ENCODE measurements at places on chromosomes 7 and 10. TPM values are rescaled to one million over a fixed set of nuclear protein-coding genes. Genes with fewer than 3 reads are reported as not detected.

PON1 gene
- total RNA-seq: not detected

ADAM22 gene
- total RNA-seq: 6.7 TPM

SUN3 gene
- not detected for total RNA-seq

CALML5 gene
- total RNA-seq: not detected

CDC14C gene
- not detected for total RNA-seq

NEUROG3 gene
- total RNA-seq: not detected

SPDYE9 gene
- total RNA-seq: not detected

IGF2BP3 gene
- 37.7 TPM for total RNA-seq

NUDT13 gene
- 4.2 TPM for total RNA-seq

ALOX5 gene
- not detected for total RNA-seq

ANKMY2 gene
- 32.0 TPM for total RNA-seq

DGKI gene
- total RNA-seq: not detected

LFNG gene
- total RNA-seq: 0.44 TPM

DNA sequence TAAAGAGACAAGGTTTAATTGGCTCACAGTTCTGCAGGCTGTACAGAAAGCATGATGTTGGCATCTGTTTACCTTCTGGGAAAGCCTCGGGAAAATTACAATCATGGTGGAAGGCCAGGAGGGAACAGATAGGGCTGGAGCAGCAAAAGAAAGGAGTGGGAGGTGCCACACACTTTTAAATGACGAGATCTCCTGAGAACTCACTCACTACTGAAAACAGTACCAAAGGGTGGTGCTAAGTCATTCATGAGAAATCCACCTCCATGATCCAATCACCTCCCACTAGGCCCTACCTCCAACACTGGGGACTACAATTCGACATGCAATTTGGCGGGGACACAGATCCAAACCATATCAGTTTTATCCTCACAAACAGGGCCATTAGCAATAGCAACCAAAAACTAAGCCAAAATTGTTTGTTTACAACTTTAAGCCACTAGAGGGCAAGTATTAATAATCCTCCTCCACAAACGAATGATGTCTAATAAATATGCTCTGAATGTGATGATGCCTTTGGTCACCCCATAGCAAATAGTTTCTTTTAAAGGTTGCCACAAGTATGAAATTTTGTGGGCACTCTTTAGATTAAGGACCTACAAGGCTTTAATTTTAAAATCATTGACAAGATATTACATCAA lies 129.2 kb upstream of the NRBF2 start:
- no peak for DNase-seq

- no peak for DNase-seq
Observed at GRCh38 chr7:52917982-52918578, 117.4 kb upstream of the POM121L12 start.

DNA sequence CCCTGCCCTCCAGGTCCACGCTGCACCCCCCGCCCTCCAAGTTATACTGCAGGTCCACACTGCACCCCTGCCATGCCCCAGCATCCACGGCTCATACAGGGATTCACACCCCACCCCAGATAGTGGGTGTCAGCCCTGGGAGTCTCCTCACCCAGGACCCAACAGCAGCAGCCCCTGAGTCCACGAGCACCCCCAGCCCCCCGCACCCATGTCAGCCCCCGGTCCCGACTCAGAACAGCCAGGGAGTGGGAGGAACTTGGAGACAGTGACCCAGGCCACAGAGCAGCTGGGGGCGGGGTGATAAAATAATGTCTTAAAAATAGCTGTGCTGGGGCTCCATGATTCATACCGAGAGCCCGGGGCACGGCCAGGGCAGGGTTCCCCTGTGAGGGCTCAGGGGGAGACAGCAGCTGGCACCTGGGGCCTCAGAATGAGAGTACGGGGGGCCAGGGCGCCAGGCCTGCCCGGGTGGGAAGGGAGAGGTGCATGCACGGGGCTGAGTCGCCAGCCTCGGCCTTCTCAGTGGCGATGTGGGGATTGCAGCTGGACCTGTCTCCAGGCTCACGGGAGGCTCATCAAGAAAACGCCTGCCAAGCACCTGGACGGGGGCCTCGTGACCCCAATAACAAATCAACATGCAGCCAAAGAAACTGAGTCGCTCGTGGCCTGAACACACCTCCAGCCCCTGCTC lies 29.8 kb downstream of the ADAP1 start:
- no peak for DNase-seq

GRCh38 chr10:103416436-103417147 lies 20.2 kb downstream of the PDCD11 start:
- DNase-seq: peak; percentile 50

DNA sequence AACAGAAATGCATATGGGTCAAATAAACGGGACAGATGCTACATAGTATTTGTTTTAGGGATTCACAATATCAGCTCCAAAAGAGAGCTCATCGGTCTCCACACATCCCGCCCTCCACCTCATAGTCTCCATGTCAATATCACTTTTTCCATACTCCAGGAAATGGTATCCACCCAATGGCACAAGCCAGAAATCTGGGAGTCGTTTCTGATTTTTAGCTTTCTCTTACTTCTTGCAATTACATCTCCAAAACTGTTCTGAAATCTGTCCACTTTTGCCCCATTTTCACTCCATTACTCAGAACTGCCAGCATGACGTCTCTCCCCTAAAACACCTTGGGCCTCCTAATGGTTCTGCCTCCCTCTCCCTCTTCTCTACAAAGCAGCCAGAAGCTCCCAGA lies 47.4 kb upstream of the EZH2 start:
- no peak for DNase-seq

DNA sequence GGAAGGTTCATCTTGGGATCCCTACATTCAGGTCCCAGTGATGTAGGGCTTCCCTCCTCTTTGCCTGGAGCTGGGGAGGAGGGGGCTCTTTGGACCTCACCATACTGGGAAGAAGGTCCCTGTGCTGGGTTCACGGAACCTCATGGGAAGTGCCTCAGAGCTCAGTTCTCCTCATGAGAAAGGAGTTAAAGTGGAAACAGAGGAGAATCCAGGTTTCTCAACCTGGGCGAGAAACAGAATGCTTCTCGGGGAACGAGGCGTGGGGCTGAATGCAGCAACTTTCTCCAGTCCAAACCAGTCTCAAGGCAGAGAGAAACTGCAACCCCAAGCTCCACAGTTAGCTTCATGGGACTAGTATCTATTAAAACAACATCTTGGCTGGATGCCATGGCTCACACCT lies 382.7 kb upstream of the FOXK1 start:
- no peak for DNase-seq

GRCh38 chr7:73812996-73813395 lies 17.8 kb upstream of the CLDN4 start:
- no peak for DNase-seq

DNA sequence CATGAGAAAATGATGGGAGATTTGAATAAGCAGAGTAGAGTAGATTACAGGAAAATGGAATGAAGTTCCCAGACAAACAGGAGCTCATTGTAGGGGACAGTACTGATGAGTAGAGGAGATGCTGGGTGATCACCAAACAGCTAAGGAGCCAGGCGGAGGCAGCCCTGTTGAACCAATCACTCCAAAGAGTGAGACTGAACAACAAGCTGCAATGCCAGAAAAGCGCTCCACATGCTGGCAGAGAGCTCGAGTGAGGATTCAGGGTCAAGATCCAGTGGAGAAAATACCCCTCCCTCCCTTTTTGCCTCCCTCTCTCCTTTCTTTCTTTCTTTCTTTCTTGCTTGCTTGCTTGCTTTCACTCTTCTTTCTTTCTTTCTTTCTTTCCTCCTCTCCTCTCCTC lies 133.3 kb downstream of the PFKFB3 start:
- no peak for DNase-seq

DNA sequence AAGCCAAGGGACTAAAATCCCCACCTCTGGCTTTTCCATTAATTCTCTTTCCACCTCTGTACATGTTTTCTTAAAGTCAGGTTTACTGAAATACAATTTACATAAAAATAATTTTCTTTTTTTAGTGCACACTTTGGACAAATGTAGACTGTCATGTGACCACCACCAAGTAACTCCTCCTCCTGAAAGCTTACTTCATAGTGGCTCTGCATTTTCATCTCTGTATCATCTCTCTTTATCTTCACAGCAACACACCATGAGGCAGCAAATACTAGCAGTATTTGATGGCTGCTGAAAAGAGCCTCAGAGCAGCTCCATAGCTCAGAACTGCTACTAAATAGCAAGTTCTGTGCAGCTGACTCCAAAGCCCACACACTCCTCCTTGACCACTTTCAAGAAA lies 17.3 kb downstream of the WDFY4 start:
- DNase-seq: no peak

GRCh38 chr7:151201344-151201743 lies 8.9 kb downstream of the H2BK1 start:
- no peak for DNase-seq

GRCh38 chr7:7696458-7697119 lies 21.8 kb downstream of the RPA3 start:
- peak; percentile 43 for DNase-seq

GRCh38 chr7:35268953-35269352 lies 15.1 kb upstream of the TBX20 start:
- no peak for DNase-seq

DNA sequence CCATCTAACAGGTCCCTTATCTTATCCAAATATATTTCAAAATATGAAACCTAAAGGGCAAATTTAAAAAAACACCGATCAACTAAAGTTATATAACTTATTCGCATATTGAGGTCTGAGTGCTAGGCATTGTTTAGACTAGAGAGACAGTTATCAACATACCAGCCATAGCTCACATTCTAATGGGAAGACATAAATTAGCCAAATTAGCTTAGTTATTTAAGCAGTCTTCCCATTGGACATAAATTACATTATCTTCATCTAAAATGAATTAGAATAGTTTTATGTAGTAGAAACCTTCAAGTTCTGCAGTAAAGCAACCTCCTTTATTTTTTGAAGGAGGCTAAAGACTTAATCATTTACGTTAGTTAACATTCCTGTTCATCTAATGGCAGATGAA lies 17.4 kb downstream of the KIF5B start:
- DNase-seq: no peak

DNA sequence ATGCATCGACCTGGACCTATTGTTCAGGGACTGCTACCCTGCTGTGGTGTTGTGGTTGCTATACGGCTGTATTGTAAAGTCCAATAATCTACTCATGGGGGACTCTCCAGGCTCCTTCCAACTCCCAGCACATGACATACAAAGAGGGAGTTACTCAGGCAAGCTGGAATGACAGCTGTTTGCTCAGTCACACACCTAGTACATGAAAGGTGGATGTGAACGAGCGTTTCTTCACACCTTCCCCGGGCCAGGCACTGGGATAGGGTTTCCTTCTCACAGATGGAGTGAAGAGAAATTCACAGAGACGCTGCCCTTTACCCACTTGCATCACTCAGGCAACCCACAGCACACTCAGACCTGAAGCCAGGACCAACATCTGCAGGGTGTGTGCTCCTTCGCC lies 215.7 kb downstream of the TNS3 start:
- no peak for DNase-seq

DNA sequence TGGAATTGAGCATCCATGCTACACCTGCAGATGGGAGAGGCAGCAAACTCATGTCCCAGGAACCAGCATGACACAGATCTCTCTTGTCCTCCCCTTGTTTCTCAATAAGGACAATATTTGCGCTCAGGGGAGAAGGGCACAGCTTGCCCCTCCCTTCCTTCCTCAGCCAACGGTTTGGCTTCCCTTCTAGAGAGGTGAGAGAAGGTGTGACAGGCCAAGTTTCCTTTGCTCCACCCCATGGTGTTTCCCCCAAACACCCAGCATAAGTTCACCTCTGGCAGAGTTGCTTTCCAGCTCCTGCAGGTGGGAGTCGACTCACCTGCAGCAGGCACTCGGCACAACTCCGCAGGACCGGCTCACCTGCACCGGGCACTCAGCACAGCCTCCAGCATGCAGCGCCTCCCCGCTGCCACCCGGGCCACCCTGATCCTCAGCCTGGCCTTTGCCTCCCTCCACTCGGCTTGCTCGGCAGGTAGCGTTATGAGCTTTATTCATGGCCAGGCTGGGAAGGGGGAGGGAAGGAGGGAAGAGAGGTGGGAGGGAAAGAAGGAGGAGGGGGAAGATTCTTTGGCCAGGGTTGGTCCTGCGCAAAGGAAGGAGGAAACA lies at the start of the genes ATP6V0A4 and TMEM213:
Gene ATP6V0A4 (minus strand): TSS at position 482 of the 606 bp plus-strand sequence. CDS start 26,949 bp downstream, outside the sequence.
Gene TMEM213 (plus strand): TSS at position 280 of the 606 bp plus-strand sequence. CDS start 111 bp downstream, at position 391.
- DNase-seq: no peak

GRCh38 chr10:20778008-20778757 lies 118.9 kb downstream of the NEBL start:
- no peak for DNase-seq

GRCh38 chr7:72785166-72785955 lies 42.6 kb downstream of the TYW1B start:
- no peak for DNase-seq

DNA sequence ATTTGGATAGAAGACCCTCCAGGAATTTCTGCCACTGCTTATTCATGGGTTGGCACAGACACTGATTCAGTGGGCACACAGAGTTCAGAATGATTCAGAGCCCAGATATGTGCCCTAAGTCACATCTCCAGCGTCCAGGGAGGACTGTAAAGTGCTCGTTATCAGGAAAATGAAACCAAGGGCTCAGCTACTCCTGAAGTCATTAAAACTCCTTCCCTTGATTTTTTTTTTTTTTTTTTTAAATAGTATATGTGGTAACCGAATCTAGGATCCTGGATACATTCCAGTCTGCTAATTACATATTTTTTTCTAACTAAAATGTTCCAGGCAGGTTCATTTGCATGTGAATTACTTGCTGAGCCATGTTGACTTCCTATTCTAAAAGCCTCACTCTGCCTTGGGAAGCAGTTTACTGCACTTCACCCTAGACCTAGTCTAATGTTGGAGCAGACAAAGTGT lies 34.7 kb downstream of the MET start:
- DNase-seq: no peak

DNA sequence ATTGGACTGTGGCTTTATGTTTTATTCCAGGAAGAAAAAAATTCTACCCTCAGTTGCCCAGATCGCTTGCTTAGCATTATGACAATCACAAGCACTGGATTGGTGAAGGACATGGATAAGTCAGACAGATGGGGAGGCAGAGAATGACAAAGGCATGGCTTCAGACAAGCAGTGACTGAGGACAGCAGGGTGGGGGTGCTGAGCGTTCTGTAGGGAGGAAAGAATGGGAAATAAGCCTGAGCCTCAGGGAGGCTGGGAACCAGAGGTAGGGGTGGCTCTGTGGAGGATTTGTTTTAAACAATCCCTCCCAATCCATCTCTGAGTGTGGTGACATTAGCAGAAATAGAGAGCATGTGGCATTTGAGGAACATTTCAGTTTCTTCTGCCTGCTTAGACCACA lies 896.9 kb downstream of the CCSER2 start:
- no peak for DNase-seq

- DNase-seq: no peak
Observed at GRCh38 chr7:33276325-33276724, 147.0 kb downstream of the BBS9 start.

GRCh38 chr10:69583106-69583505 lies 9.9 kb upstream of the NEUROG3 start:
- no peak for DNase-seq

- peak; percentile 29 for DNase-seq
Observed at GRCh38 chr7:70752794-70753241, 379.1 kb upstream of the GALNT17 start.

DNA sequence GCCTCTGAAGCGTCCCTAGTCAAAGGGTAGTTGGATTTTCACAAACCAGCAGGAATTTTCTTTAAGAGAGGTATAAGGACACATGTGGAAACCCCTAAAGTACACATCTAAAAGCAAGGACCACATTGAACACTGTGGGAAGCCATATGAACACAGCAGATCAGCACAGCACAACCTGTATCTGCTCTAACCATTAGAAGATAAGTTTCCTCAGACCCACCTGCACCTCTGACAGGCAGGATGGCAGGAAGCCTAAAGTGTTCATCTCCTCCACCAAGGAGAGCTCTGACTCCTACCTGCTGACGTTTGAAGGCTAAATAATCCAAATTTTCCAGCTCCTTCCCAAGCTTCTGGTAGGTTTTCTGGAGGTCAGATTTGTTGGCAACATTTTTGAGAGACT lies 174.4 kb downstream of the CTNNA3 start:
- DNase-seq: no peak

- peak; percentile 83 for DNase-seq
Observed at GRCh38 chr7:142782922-142783900, 12.4 kb downstream of the PRSS2 start.
